ENCODE measurements at places on chromosomes 3 and 15.
A peak's percentile ranks its signal among the peaks of the same experiment; 100 is the strongest.

GRCh38 chr3:188701485-188701969 is 470.2 kb upstream of the TPRG1 start:
- no peak for DNase-seq

GRCh38 chr3:178672275-178672674 is 136.0 kb downstream of the KCNMB2 start:
- no peak for DNase-seq

DNA sequence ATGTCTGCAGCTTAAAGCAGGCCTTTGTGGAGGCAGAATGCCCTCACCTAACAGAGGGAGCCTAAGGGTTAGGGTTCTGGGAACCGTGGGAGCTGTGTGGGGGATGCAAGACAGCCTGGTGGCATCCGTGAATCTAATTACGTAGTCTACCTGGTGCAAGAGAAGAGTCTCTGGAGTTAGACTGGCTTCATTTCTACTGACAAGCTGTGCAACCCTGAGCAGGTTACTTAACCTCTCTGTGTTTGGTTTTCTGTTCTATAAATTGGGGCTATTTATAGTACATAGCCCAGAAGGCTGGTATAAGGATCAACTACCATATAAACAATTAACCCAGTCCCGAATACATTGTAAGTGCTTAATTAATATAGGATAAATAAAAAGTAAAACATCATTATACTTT is 8.3 kb downstream of the TNFAIP8L3 start:
- DNase-seq, result no peak

- no peak for DNase-seq
Measured at GRCh38 chr3:167507954-167508353, 34.1 kb upstream of the SERPINI2 start.

DNA sequence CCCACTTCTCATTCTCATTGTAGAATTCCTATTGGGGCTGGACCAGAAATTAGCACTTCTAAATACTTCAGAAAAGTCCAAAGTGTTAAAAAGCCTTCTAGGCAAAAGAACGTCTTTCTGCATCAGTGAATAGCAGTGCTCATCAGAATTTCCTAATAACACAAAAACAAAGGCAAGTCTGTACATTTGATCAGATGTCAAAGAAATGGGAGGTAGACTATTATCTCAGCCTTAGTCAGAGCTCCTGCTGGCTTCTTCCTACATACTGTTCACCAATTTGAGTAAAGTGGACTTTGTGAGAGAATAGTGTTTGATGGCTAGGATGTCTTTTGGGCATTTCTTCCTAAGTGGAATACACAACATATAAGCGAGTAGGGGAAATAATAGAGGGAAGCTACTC is 48.7 kb downstream of the FOXB1 start:
- no peak for DNase-seq

DNA sequence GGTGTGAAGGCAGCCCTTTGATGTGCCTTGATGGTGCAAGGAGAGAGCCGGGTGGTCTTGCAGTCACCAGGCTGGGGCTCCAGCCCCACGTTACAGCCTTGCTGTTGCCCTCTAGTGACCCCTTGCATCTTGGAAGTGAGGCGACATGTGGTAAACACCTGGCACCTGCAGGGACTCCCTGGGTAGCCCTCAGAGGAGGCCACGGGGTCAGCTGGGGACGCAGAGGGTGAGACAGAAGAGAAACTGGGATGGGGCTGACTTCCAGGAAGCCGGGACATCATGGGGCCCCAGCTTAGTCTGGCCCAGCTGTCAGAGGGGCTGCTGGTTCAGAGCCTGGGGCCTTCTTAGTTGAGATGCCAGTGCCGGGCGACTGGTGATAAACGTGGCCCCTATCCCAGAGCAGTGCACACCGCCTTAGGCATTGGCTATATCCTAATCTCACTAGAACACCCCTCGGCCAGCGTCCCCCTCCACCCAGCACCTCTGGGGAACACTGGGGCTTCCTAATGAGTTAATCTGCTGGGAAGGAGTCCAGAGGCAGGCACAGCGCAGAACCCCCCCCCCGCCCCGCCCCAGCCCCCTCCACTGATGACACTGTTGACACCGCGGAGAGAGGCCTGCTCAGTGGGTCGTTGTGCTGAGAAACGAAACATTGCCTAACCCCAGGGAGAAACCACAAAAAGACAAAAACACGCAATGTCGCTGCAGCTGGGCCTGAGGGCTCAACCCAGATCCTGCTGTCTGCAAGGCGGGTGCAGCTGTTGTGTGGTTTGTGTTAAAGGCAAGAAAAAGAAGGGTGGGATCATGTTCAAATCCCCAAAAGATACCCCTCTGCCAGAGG is 60.5 kb upstream of the KLF13 start:
- peak; percentile 70 for DNase-seq

GRCh38 chr3:81170298-81170697 is 591.1 kb downstream of the GBE1 start:
- no peak for DNase-seq

DNA sequence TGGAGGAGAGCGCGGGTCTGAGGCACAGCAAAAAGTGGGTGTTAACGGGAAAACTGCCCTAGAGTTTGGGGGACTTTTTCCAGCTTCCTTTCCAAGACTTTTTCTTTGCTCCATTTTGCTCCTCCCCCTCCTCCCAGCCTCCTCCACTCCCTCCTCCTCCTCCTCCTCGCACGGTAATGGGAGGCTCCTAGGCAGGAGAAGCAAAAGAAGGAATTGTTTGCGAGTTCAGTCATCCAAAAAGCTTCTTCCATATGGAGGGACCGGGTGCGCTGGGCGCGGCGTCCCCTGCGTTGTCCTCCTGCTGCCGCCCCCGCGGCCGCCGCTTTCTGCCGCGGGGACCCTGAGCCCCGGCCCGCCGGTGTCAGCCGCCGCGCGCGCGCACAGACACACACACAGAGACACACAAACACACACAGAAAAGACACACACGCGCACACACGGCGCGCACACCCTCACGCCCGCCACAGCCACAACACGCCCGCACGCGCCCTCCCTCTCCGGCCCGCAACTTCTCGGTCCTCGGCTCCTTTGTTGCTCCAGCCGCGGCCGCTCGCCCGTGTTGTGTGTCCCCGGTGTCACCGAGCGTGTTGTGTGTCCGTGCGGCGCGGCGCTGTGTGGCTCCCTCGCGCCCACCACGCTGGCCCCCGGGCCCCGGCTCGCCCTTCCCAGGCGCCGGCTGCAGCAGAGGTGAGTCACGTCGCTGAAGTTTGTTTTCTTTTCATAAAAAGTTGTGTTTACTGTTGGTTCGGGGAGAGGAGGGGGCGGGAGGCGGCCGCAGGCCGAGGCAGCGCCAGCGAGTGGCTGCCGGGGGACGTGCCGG is at the start of gene BOC:
Gene BOC, plus strand, starts transcription at position 228 of the 820 bp plus-strand sequence. CDS start 38,246 bp downstream, outside the sequence.
- peak; percentile 96 for DNase-seq

Measured in muscle of leg (tissue), 16 donors.